ENCODE measurements at places on chromosomes 16 and 17.

DNA sequence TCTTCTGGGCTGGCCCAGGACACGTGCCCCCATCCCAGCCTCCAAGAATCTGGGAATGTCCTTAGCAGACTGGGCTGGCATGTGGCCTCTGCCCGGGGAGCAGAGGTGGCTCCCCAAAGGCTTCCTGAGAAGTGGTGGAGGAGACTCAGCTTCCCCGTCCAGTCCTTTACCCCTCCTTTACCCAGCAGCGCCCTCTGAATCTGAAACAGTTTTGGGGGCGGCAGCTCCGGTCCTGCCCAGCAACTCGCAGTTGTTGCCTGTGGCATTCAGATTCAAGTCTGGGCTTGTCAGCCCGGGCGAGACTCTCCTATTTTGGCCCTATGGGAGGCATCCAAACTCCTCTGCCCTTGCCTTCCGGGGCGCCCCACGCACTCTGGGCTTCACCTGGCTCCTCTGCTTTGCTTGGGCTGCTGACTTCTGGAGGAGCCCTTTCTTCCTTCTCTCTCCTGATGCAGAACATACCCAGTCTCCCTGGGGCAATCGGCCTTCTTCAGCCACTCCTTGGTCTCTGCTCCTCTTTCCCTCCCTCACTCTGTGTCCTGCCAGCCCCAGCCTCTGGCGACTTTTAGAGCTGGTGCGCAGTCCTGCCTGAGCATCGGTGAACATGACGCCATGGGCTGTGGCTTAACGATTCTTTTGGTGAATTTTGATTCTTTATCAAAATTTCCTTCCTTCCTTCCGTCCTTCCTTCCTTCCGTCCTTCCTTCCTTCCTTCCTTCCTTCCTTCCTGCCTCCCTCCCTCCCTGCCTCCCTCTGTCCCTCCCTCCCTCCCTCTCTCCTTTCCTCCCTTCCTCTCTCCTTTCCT, 55.2 kb downstream of the CMIP start:
- DNase-seq, result no peak

- DNase-seq, result no peak
Observed at GRCh38 chr17:7354262-7354843, 603 bp upstream of the TMEM95 start.

GRCh38 chr17:60548990-60549389, 22.9 kb upstream of the APPBP2 start:
- DNase-seq, result no peak

DNA sequence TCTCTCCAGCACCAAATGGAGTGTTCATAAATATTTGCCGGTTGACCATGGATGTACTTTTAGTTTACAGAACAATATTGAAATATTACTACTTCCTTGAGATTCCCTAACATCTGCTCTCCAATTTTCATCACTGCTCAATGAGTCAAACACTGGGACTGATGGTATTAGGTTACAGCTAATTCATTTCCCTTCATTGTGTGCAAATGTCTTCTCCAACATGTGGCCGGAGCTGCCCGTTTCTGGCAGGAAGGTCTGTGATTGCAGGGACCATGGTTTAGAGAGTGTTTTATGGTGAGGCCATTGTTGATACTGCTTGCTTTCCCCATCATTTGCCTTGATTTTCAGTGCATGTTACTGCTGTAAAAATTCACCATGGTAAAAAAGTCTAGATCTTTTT, 209.3 kb downstream of the HS3ST3B1 start:
- no peak for DNase-seq

DNA sequence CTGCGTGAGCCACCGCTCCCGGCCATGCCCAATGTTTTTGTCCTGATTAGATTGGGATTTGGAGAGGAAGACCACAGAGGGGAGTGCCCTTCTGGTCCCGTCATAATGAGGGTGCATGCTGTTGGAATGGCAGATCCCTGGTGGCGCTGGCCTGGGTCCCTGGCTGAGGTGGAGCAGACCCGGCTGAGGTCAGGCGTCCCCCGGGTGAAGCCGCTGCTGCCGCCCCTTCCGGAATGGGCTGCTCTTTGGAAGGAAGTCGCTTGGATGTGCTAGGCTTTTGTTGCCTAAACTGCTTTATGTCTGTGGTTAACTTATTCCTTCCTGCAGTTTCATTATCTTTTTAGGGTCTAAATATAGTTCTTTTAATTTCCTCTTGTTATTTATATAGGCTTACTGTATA, 120.3 kb upstream of the CHMP6 start:
- no peak for DNase-seq

DNA sequence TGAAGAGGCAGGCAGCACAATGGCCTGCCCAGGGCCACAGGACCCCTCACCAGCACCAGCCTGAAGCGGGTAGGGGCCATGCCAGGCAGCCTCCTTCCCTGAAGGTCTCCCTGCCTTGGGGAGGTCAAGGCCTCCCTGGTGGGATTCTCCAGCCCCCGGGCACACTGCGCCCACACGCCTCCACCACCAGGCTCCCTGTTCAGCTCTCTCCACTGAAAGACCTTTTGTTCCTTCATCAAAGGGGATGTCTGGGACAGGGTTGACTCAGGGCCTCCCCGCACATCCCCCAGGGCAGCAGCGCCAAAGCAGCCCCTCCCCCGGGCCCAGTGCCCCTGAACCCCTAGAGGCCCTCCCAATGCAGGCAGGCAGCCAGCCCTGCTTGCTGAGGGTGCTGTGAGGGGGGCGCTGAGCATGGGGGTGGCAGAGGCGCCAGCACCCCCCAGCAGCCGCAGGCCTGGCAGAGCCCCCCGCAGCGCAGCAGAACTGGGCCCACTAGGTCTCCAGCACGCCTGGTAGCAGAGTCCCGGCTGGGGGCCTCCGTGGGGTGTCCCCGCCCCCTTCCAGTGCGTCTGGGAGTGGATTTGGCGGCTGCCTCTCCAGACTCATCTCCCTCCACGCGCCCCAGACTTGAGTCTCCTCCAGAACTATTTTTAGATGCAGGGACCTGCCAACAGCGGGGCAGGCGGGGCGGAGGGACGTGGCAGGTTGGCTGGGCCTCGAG, 13.1 kb downstream of the BCAR1 start:
- DNase-seq, result no peak

GRCh38 chr17:54903375-54903774, 2.7 kb downstream of the TOM1L1 start:
- DNase-seq, result no peak

- DNase-seq, result no peak
Observed at GRCh38 chr17:75370286-75370915, 35.1 kb downstream of the GRB2 start.

- DNase-seq, result no peak
Observed at GRCh38 chr17:58324409-58325288, 3.9 kb downstream of the TSPOAP1 start.

- DNase-seq, result no peak
Observed at GRCh38 chr17:46773676-46774075, 44.8 kb downstream of the WNT3 start.

- DNase-seq, result no peak
Observed at GRCh38 chr17:7262192-7262934, at the start of gene CLDN7. Gene CLDN7, minus strand, starts transcription at chr17:7262478. Its CDS starts 435 bp downstream, at chr17:7262043.

- no peak for DNase-seq
Observed at GRCh38 chr16:86377251-86378022, 132.9 kb upstream of the FOXF1 start.

DNA sequence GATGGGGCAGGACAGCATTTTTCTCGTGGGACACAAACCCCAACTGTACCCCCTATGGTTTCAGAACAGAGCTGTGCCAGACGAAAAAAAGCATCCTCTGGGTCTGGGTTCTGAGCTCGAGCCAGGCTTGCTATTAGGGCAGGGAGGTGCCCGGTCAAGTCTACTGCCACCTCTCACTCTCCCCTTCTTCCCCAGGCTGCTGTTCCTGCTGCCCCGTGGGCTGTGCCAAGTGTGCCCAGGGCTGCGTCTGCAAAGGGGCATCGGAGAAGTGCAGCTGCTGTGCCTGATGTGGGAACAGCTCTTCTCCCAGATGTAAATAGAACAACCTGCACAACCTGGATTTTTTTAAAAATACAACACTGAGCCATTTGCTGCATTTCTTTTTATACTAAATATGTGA, 1.1 kb downstream of the MT1E start:
- DNase-seq, result no peak

DNA sequence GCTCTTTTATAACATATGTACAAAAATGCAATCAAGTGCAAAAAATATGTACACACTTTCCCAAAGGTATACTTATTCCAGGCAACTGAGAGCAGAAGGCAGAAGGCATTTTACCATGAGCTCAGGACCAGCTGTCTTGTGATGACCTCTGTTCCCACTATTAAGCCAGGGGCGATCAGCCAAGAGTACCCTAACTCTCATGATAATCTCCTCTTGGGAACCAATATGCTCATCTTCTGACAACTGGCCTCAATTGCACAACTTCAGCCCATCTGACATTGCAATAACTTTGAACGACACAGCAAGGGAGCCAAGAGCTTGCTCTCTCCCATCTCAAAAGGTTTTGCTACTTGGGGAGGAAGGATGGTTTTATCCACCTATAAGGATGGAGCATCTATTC, 471.9 kb downstream of the HS3ST3B1 start:
- no peak for DNase-seq

DNA sequence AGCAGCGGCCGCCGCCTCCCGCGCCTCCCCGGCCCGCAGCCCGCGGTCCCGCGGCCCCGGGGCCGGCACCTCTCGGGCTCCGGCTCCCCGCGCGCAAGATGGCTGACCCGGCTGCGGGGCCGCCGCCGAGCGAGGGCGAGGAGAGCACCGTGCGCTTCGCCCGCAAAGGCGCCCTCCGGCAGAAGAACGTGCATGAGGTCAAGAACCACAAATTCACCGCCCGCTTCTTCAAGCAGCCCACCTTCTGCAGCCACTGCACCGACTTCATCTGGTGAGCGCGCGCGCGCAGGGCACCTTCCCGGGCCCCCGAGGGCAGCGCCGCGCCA, 258 bp downstream of the PRKCB start:
- DNase-seq, result no peak

- DNase-seq, result no peak
Observed at GRCh38 chr17:76237859-76238313, 2.4 kb downstream of the RNF157 start.

GRCh38 chr16:3029491-3030221, 5.8 kb downstream of the THOC6 start:
- DNase-seq, result no peak

DNA sequence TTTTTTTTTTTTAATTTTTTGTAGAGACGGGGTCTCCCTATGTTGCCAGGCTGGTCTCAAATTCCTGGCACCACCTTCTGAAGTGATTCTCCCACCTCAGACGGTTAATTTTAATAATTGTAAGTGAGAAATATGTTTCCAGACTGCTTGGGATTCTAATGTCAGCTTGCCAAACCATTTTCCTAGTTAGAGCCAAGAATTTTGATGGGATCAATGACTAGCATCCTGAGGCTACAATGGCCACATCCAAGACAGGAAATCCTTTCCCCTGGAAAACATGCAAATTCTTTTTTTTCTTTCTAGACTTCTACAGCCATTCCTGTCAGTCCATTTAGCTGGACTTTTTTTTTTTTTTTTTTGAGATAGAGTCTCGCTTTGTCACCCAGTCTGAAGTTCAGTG, 32.6 kb downstream of the IGF2BP1 start:
- DNase-seq, result no peak

- no peak for DNase-seq
Observed at GRCh38 chr17:62033317-62033716, 31.8 kb downstream of the MED13 start.

DNA sequence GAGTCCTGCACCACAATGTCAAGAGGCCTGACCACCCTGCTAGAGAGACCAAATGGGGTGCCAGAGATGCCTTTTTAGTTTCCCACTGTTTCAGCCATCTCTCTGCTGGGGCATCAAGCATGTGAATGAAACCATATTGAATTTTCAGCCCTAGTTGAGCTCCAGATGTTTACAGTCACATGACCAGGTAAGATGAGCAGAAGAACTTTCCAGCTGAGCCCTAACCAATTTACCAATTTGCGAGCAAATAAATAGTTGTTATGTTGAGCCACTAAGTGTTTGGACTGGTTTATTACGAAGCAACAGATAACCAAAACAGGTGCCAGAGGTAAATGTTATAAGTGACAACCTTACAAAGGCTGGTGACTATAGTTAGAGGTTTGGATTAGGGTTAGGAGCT, 209.1 kb upstream of the CCL2 start:
- DNase-seq, result no peak

All from stimulated activated CD8-positive, alpha-beta memory T cell treated with anti-CD3 and anti-CD28 coated beads, Interleukin-4, amount 100 ng/mL, for 4 hours (primary cell).